ENCODE measurements at places on chromosomes 2 and 18.

- no peak for DNase-seq
Measured at GRCh38 chr18:58603375-58604067, 25.4 kb downstream of the ALPK2 start.

DNA sequence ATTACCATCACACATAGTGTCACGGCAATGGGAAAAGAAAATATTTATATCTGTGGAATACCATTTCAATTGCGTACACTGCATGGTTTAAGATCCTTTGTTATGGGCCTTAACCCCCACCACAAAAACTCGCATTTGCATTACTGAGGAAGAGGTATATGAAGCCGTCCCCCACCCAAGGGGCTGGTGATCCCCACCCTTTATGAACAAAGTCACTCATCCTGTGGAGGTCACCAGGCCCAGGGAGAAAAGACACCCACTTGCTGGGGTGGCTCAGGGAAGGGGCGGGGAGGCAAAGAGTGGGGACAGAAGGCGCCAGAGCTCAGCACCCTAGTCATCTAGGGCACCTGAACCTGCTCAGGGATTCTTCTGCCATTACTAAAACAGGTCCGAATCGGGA is 133.8 kb downstream of the ZNF516 start:
- DNase-seq, result no peak

DNA sequence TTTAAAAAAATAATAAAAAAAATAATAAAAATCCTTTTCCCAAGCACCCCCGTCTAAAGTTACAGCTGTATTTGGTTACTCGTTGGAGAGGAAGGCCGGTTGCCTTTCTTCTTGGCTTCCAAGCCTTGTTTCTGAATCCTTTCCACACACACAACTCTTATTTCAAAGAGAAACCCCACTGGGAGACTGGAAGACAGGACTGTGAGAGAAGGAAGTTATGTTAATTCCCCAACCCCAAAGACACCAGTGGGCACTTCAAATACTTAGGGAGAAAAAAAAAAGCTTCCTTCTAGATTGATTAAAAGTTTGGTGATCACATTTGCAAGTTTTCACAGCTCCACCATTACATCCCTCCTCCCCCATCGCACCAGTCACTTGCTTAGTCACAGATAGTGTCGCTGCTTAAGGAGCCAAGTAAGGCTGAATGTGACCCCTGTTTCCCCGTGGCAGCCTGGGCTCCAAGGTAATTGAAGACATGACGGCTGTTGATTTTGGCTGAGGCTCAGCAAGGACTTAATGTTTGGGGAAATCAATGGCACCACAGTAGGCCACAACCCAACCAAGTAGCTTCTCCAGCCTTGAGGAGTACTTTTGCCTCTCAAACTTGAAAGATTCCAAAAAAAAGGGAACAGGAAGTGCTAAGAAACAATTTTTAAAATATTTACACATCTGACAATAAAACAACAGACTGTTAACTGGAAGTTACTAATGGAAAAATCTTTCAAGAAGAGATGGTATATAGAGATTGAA is 40.8 kb upstream of the FRZB start:
- DNase-seq, result no peak

- DNase-seq, result no peak
Measured at GRCh38 chr2:72139471-72139873, 8.2 kb downstream of the CYP26B1 start.

DNA sequence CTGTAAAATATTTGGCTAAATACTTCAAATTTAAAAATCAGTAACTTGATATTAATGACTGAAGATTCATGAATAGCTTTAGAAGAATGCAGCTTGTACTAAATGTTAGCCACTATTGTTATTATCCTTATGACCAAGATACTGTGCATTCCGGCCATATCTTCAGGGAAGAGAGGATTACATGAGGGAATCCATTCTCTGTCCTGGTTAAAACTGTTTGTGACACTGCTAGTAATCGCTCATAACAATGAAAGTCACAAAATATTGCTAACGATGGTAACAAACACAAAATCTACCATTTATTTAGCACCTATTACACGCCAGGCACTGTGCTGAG is 217.7 kb downstream of the PRKCE start:
- DNase-seq, result no peak

GRCh38 chr18:72470391-72470790 is 73.8 kb downstream of the CBLN2 start:
- DNase-seq, result no peak

GRCh38 chr2:196233805-196234475 is 62.6 kb upstream of the STK17B start:
- DNase-seq, result no peak

- no peak for DNase-seq
Measured at GRCh38 chr2:234272069-234272850, 221.8 kb downstream of the SPP2 start.

- no peak for DNase-seq
Measured at GRCh38 chr2:189763908-189764661, 1.5 kb upstream of the OSGEPL1 start.

GRCh38 chr2:177187631-177188312 is 24.8 kb upstream of the HNRNPA3 start:
- DNase-seq, result no peak

DNA sequence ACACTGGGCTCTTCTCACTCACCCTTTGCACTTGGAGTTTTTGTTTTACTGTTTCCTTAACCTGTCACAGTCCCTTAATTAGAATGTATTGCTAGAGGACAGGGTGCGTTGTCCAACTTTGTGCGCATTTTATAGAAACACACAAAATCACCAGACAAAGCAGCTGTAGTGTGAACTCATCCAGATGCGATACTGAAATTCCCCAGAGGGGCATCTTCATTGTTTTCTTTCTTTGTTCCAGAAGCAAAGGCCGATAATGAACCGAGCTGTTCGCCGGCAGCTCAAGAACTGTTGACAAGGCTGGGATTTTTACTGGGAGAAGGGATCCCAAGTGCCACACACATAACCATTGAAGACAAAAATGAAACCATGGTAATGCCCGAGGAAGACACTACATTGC is 137.6 kb downstream of the WDSUB1 start:
- no peak for DNase-seq

DNA sequence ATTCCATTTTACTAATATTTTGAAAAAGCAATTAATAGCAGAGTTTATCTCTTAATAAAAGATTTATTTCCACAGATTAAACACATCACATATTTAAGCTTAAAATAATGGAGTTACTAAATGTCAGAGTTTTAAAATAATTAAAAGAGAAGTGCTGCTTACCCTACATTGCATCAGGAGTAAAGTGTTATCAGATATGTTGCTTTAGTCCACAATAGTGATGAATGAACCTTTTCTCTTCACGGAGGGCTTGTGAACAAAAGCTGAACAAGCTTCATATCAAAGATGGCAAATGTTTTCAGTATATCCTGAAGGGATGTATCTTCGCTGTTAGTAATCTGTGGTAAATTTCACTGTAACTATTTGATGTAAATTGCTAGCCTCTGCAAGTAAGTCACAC is 69.4 kb upstream of the TTC27 start:
- no peak for DNase-seq

- DNase-seq, result no peak
Measured at GRCh38 chr18:60984510-60984909, 348.7 kb upstream of the CDH20 start.

- DNase-seq, result no peak
Measured at GRCh38 chr18:43276491-43276890, 799 bp downstream of the SYT4 start.

GRCh38 chr2:12293874-12294273 is 422.9 kb upstream of the TRIB2 start:
- DNase-seq, result no peak

DNA sequence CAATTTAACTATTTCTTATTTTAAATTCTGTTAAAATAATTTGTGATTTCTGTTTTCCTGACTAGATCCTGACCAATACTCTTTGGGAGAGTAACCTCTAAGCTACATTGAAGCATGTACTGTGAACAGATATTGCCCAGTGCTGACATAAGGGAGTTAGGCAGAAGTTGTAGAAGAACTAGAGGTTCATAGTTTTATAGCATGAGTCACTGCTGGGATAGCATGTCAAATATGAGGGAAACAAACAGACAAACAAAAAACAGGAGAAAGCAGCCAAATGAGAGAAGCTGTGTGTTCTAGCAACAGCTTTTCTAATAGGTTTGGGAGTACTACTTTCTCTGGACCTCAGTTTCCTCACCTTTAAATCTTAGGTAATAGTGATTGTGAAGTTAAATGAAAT is 72.4 kb downstream of the CERS6 start:
- DNase-seq, result no peak

GRCh38 chr18:77522051-77522675 is 272.5 kb downstream of the GALR1 start:
- DNase-seq, result no peak

DNA sequence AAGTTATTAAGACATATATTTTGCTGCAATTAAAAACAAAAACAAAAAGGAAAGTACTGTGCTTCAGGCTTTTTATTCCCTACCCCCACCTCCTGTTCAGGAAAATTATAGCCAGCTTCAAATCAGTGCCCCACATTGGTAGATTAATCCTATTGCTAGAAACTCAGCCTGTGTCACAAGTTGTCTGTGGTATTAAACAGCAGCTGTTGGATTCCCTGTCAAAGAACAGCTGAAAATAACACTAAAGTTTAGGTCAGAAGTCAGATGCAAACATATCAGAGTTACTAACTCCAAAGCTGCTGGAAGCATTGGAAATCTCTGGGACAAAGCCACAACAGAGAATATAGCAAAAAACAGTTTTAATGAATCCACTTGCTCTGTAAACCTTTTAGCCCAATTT is 818 bp upstream of the CCDC141 start:
- no peak for DNase-seq

DNA sequence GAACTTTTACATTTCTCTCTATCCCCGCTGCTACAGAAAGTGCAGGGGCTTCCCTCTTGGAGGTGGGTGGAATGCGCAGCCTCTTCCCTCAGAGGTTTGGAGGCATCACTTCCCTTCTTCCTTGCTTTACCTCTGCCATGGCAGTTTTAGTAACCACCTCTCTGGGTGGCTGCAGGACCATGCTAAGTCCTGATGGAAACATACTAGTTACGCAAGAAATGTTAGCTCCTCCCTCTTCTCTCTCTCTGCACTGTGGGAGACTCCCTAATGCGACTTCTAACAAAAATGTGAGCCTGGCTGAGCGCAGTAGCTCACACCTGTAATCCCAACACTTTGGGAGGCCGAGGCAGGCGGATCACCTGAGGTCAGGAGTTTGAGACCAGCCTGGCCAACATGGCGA is 116.8 kb upstream of the RAB6C start:
- no peak for DNase-seq

DNA sequence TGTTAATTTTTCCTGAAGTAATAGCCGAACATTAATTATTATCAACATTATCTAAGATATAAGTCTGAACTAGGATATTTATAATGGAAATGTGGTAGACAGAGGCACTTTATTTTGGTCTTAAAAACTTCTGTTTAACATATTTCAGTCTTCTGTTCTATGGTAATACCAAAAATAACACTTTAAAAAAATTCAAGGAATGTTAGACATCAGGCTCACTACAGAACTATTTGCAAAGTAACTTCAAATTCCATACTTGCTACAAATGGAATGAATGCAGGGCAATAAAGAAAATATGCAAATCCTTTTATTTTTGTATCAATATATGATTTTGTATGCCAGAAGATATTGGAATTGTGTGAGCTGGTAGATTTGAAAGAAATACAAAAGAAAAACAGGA is 345.5 kb upstream of the DSEL start:
- no peak for DNase-seq

DNA sequence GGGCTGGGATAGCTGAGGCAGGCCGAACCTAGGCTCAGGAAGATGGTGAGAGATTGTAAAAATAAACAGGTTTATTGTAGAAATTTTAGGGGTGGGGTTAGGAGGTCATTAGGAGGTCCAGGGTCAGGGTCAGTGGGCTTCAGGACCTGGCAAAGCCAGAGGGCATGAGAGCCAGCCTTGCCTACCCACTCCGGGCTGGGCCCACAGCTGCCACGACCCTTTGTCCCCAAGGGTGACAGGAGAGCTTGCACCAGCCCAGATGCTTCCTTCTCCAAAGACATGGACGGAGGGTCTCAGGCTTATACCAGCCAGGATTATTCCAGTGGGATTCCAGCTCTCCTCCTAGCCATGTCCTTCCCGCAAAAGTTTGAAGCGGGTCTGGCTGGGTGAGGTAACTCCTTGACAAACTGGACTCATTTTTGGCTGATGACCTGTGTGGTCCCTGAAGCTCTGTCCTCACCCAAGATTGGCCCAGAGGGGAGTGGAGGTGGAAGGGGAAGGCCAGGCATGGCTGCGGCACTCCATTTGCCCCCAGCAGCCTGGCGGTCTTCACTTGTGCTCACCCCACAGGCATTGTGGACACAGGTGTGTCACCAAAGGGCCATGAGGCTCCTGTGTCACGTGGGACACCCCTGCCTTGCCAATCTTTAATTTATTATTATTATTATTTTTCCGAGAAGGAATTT is 23.8 kb upstream of the ATOH8 start:
- DNase-seq, result no peak

DNA sequence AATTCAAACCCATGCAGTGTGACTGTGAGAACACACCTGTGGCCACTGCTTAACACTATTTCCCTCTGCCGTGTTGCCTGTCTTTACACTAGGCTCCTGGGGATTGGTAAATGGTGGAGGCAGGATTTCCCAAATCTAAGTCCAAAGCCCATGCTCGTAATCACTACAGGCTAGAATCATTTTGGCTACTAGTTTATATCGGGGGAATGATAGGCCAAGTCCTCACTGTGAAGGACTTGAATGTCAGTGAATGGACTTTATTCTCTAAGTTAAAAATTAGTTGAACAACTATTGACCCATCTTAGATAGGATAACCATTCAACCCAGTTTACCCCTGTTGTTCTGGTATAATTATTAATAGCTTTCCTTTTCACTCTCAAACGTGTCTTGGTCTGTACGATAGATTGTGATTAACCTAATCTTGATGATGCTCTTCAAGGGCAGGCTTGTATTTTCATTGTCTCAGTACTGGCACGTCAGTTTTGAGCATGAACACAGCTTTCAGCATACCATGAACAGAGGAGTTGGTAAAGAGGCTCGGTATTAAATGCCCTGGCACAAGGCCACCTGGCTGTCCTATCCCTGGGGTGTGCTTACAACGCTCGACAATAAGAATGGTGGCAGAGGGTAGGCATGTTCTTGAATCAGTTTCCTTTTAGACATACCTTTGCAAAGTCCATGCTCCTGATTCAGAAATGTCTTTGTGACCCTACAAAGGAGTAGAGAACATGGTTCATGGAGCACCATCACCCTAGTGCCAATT is 148.8 kb downstream of the RTN4 start:
- DNase-seq, result no peak

DNA sequence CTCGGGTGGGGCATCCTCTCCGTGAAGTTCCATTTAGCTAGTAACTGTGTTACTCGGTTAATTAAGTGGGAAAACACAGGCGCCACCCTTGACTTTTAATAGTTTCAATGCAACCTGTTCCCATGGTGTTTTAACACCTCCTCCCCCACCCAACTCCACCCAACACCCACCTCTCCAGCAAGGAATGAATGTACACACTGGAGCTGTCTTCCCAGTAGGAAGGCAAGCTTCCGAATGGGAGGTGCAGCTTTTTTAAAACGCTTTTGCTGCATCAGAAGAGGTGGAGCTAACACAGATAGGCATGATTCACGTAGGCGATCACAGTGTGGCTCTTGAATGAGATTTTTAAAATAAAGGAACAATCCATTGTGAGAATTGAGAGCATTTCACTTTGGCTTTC is 73.8 kb upstream of the AGAP1 start:
- DNase-seq, result no peak

Data from stimulated activated CD4-positive, alpha-beta T cell treated with anti-CD3 and anti-CD28 coated beads, Interleukin-1b, Interleukin-23, amount 100 ng/mL, for 1 hour (primary cell).